ENCODE measurements at places on chromosomes 3 and 15. TPM values are rescaled to one million over a fixed set of nuclear protein-coding genes. Genes with fewer than 3 reads are reported as not detected.

DNA sequence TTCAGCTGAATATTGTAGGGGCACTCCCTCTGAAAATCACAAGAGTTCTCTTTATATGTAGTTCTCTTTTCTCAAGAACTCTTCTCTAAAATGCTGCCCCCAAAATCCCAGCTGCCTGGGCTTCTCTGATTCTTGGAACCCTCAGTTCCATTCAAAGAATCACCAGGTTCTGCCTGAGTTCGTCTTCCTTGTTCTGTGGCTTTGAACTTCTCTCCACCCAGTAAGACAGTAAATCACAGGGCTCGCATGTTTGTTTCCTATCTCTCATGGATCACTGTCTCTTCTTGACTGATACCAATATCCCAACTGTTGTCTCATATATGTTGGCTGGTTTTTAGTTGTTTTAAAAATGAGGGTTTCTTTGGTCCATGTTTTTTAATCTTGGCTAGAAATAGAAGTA is 359.5 kb upstream of the CBLB start:
- H3K4me1 ChIP-seq: peaks cover 5% of the 10 kb centered on the region
- no peak overlapping the region for H3K4me3 ChIP-seq
- peaks cover 15% of the 10 kb centered on the region for H3K36me3 ChIP-seq
- DNase-seq: no peak

- H3K27me3 ChIP-seq: no peaks in the 10 kb centered on the region
- H3K36me3 ChIP-seq: peaks cover 39% of the 10 kb centered on the region
- H3K4me3 ChIP-seq: no peak overlapping the region
- H3K27ac ChIP-seq: no peak overlapping the region
- no peak for DNase-seq
Observed at GRCh38 chr3:31559872-31560534, 27.3 kb downstream of the STT3B start.

GRCh38 chr3:123576122-123576521 is 8.7 kb downstream of the HACD2 start:
- DNase-seq: no peak
- no peaks in the 10 kb centered on the region for H3K27me3 ChIP-seq
- H3K27ac ChIP-seq: no peak overlapping the region

The FEZF2 gene
- not detected for total RNA-seq

GRCh38 chr3:25025236-25025635 is 402.8 kb upstream of the RARB start:
- H3K4me3 ChIP-seq: no peak overlapping the region
- no peaks in the 10 kb centered on the region for H3K27me3 ChIP-seq
- H3K36me3 ChIP-seq: no peaks in the 10 kb centered on the region

DNA sequence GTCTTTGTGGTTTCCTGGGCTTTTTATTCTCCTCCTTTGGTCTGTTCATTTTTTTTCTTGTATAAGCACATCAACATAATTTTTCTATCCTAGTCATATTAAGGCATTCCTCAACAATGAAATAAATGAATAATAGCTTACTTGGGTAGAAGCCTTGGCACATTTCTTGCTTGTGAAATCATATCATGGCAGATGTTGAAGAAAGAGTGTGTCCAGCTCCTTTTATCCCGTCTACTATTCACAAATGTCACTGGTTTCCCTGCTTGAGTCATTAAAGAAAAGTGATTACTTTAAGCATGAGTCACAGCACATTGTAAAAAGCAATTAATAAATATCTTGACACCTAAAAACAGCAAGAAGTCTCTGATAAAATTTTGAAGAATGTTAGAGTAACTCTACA is 42.1 kb downstream of the MINAR1 start:
- H3K4me3 ChIP-seq: no peak overlapping the region
- peaks cover 4% of the 10 kb centered on the region for H3K4me1 ChIP-seq
- no peaks in the 10 kb centered on the region for H3K36me3 ChIP-seq
- H3K27me3 ChIP-seq: no peaks in the 10 kb centered on the region

The SNAP23 gene
- 57.1 TPM for total RNA-seq

The PAQR5 gene
- total RNA-seq: 0.89 TPM

GRCh38 chr3:29332195-29332637 is 51.3 kb downstream of the RBMS3 start:
- H3K27ac ChIP-seq: peak overlapping the region; percentile 55
- H3K27me3 ChIP-seq: no peaks in the 10 kb centered on the region
- H3K4me1 ChIP-seq: peaks cover 49% of the 10 kb centered on the region

- H3K4me1 ChIP-seq: peaks cover 53% of the 10 kb centered on the region
- DNase-seq: no peak
- H3K36me3 ChIP-seq: peaks cover 7% of the 10 kb centered on the region
- H3K4me3 ChIP-seq: no peak overlapping the region
Observed at GRCh38 chr3:130659911-130660310, 86.7 kb downstream of the PIK3R4 start.

The ACOX2 gene
- total RNA-seq: 31.0 TPM

The LIPC gene
- total RNA-seq: not detected

The GREM1 gene
- 2.1 TPM for total RNA-seq

DNA sequence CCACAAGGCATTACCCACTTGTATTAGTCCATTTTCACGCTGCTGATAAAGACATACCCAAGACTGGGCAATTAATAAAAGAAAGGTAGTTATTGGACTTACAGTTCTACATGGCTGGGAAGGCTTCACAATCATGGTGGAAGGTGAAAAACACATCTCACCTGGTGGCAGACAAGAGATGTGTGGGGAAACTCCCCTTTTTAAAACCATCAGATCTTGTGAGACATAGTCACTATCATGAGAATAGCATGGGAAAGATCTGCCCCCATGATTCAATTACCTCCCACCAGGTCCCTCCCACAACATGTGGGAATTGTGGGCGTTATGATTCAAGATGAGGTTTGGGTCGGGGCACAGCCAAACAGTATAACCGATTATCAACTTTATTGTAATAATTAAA is 17.0 kb upstream of the CMC1 start:
- H3K27ac ChIP-seq: no peak overlapping the region
- no peaks in the 10 kb centered on the region for H3K4me1 ChIP-seq
- H3K27me3 ChIP-seq: peaks cover 2% of the 10 kb centered on the region
- no peaks in the 10 kb centered on the region for H3K36me3 ChIP-seq
- no peak for DNase-seq

GRCh38 chr15:100809151-100809550 is 70.5 kb upstream of the ALDH1A3 start:
- no peaks in the 10 kb centered on the region for H3K4me1 ChIP-seq
- no peak overlapping the region for H3K27ac ChIP-seq
- no peaks in the 10 kb centered on the region for H3K36me3 ChIP-seq
- H3K4me3 ChIP-seq: no peak overlapping the region

GRCh38 chr3:52396907-52397591 is 47.9 kb downstream of the SEMA3G start:
- H3K4me3 ChIP-seq: no peak overlapping the region
- H3K36me3 ChIP-seq: no peaks in the 10 kb centered on the region
- H3K4me1 ChIP-seq: no peaks in the 10 kb centered on the region

- no peaks in the 10 kb centered on the region for H3K36me3 ChIP-seq
- H3K27me3 ChIP-seq: no peaks in the 10 kb centered on the region
- H3K4me3 ChIP-seq: no peak overlapping the region
- peaks cover 45% of the 10 kb centered on the region for H3K4me1 ChIP-seq
- no peak for DNase-seq
Observed at GRCh38 chr3:151282921-151283320, 4.6 kb upstream of the P2RY14 start.

GRCh38 chr3:141401095-141401494 is 32.8 kb downstream of the ZBTB38 start:
- H3K4me3 ChIP-seq: peak overlapping the region; percentile 71
- no peaks in the 10 kb centered on the region for H3K27me3 ChIP-seq
- peaks cover 21% of the 10 kb centered on the region for H3K4me1 ChIP-seq
- H3K36me3 ChIP-seq: peaks cover 38% of the 10 kb centered on the region
- peak overlapping the region; percentile 28 for H3K27ac ChIP-seq

DNA sequence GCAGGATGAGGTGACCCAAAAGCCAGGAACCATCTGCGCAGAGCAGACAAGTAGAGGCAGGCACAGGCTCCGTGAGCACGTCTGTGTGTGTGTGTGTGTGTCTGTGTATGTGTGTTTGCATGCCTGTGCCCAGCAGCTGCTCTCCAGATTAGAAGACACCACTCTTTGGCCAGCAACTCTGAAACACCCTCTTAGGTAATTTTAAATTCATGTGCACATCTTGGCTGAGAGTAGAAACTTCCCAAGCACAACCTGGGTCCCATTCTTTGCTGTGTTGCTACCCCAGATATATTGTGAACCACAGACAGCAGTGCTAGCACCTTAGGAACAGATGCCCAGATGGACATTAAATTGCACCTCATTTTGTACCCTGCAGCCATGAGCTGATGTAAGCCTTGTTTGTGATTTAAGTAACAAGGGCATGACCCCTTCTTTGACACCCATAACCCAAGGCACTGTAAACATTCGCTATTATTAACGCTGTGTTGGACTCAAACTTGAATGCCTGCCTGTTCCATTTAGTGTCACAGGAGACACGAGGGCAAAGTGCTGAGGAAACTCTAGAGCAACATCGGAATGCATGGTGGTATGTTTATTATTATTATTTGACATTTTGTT is at the start of gene FILIP1L:
Gene FILIP1L, minus strand, starts transcription at position 89 of the 618 bp plus-strand sequence.
- no peaks in the 10 kb centered on the region for H3K36me3 ChIP-seq
- H3K27ac ChIP-seq: no peak within 1 kb of the TSS
- peaks cover 14% of the 10 kb centered on the region for H3K4me1 ChIP-seq
- H3K27me3 ChIP-seq: no peaks in the 10 kb centered on the region
- DNase-seq: no peak

DNA sequence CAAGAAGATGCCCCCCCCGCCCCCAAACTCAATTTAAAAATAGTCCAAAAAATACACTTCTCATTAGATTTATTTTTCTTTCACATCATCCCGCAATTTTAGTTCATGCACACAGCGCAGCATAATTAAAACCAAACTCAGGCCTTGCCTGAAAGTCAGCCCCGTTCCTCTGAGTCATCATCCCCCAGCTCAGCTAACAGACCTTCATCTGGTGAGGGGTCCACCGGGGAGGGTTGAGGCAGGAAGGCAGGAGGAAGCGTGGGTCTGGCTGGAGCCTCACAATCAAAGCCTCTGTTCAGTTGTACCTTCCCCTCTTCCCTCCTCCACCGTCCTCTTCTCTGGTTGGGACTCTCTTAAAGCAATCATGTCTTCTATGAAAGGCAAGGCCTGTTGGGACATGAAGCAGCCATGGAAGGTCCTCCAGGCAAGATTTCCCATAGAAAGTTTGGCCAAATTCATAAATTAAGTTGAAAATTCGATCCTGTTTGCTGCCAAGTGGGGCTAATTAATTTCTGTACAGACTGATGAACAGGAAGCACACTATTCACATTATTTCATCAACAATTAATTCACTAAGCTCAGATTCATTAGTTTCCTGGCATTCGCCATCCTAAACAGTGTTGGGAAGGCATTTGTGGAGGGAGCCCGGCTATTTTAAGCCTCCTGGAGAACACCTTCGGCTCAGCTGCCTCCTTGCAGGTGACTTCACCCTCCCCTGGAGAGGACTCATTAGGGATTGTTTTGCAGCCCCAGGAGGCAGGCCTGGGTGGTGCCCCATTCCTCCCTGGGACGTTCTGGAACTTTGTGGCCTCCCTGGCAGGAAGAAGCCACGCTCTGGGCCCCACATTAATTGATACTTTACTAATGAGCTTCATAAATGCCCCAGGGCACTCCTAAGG is 72.3 kb upstream of the BNC1 start:
- H3K4me1 ChIP-seq: peaks cover 20% of the 10 kb centered on the region
- H3K4me3 ChIP-seq: no peak overlapping the region
- H3K27me3 ChIP-seq: no peaks in the 10 kb centered on the region
- no peak for DNase-seq
- H3K36me3 ChIP-seq: no peaks in the 10 kb centered on the region

The SNTN gene
- total RNA-seq: not detected

GRCh38 chr15:35302334-35302733 is 217.2 kb upstream of the NANOGP8 start:
- H3K4me1 ChIP-seq: peaks cover 46% of the 10 kb centered on the region
- H3K27ac ChIP-seq: peak overlapping the region; percentile 32
- no peaks in the 10 kb centered on the region for H3K36me3 ChIP-seq
- DNase-seq: no peak

The SAMD7 gene
- not detected for total RNA-seq

DNA sequence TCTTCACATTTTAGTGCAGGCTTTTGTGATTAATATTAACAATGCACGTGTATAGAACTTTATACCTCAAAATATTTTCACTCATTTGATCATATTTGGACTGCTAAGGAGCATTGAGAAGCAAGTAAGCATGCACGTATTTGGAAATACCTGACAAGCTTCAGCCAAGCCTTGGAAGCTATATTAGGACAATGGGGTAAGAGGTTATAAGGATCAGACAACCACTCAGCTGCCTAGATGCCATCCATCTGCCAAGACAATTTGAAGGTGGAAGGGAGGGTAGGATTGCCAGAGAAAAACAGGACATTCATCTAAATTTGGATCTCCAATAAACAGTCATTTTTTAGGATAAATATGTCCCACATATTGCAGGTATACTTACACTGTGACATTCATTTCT is 394.9 kb upstream of the CFAP20DC start:
- H3K36me3 ChIP-seq: no peaks in the 10 kb centered on the region
- H3K4me1 ChIP-seq: peaks cover 33% of the 10 kb centered on the region
- no peak overlapping the region for H3K4me3 ChIP-seq
- H3K27me3 ChIP-seq: peaks cover 14% of the 10 kb centered on the region
- H3K27ac ChIP-seq: no peak overlapping the region
- DNase-seq: no peak

DNA sequence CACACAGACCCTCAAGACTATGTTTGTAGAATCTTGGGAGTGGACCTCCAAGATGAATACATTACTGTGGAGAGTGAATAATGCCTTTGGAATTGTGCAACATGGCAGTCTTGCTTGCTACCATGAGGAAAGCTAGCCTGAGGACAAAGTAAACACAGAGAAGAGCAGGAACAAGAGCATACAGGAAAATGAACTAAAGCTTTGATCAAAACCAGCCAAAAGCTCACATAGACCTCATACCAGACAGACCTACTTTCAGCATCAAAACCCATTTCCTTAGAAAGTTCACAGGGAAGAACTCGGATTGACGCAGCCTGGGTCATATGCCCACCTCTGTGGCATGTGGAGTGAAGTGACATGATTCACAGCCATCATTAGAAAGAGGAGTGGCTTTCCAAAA is 3.3 kb upstream of the RAB8B start:
- H3K4me3 ChIP-seq: no peak overlapping the region
- H3K27me3 ChIP-seq: no peaks in the 10 kb centered on the region
- no peaks in the 10 kb centered on the region for H3K36me3 ChIP-seq
- H3K27ac ChIP-seq: no peak overlapping the region
- peaks cover 18% of the 10 kb centered on the region for H3K4me1 ChIP-seq

The ITIH4 gene
- 12.0 TPM for total RNA-seq

The VEPH1 gene
- total RNA-seq: 7.9 TPM

The GOLGA6B gene
- 0.18 TPM for total RNA-seq

GRCh38 chr3:42639192-42639591 is 14.3 kb upstream of the ZBTB47 start:
- no peak overlapping the region for H3K27ac ChIP-seq
- H3K36me3 ChIP-seq: peaks cover 38% of the 10 kb centered on the region
- DNase-seq: no peak

All from mesothelial cell of epicardium (in vitro differentiated cells).